ENCODE measurements at places on chromosomes 7 and 10.

GRCh38 chr10:122341141-122341810 lies 33.2 kb upstream of the PLEKHA1 start:
- DNase-seq, result no peak

DNA sequence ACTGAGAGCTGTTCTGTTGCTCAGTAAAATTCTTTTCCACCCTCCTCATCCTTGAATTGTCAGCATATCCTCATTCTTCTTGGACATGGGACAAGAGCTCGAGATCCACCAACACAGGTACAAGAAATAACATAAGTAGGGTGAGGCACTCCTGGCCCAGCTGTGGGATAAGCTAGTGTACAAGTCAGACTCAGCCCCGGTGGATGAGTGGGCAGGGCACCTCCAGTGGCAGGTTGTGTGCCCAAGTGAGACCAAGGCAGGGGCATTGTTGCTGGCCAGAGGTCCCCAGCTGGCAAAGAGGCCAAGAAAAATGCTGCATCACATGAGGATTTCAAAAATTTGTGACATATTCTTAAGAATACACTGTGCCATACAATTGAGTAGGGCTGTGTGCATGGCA lies 402.0 kb upstream of the ZWINT start:
- DNase-seq, result no peak

DNA sequence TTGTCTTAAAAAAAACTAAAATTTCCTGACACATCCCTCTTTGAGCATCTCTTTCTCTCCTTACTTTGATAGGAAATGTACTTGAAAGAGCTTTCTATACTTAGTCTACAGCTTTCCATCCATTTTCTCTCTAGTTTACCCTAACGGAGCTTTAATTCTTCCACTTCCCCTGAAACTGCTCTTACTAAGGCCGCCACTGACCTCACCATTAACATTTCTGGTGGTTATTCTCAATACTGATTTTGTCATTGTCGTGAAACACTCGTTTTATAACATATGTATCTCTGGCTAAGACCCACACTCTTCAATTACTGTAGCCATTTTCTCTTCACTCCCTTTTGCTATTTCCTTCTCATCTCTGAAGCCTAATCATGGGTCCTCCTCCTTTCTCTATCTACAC lies 262.0 kb upstream of the FERD3L start:
- no peak for DNase-seq

DNA sequence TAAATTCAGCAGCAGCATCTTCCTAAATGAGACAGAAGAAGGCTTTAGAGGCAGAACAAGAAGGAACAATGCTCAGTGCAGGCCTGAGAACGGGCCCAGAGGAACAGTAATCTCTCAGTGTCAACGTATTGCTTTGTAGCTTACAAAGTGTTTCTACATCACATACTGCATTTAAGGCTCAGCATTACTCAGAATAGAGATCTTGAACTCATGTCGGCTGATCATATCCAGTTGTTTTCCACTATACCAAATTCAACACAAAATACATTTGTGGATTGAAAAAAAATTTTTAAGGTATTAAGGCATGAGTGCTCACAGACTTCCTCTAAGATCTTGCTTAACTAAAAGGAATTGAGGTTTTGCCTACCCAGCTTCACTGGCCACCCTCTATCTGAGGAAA lies 325.1 kb downstream of the HPSE2 start:
- DNase-seq, result no peak

DNA sequence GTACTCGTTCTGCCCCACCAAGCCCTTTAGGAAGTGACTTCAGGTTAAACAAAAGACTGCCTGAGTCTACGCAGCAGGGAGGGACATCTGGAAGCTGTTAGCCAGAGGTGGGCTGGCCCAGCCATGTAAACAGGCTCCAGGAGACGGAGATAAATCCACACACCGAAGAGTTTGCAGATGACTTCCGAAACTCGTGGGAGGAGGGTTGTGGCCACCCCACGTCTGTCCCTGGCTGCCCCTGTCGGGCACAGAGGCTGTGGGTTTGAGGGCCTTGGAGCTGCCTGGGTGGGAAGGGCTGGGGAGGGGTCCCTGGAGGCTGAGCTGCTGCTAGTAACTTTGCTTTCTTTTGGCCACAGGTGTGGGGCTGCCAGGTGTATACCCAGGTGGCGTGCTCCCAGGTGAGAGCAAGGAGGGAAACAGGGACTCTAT lies 15.6 kb downstream of the ELN start:
- no peak for DNase-seq
